Stimulated activated CD4-positive, alpha-beta T cell treated with anti-CD3 and anti-CD28 coated beads, TNF-alpha, amount 100 ng/mL, for 4 hours (primary cell): ENCODE measurements at places on chromosomes 11 and 22.

DNA sequence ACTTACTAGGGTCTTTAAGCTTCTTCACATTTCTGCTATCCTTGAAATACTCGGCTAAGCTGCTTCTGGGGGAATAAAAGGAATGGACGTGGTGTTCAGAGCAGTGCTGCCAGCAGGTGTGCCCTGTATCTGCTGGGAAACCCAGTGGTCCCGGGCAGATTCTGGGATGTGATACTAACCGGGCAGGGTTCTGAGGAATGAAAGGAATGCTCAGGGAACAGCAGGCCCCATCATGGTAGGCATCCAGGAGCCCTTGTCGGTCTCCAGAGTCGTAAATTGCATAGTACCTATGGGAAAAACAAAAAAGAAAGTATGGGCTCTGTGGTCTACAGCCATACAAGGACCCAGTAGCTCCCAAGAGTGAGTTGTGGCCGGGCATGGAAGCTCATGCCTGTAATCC lies 4.5 kb upstream of the TMEM223 start:
- no peak for DNase-seq

- no peak for DNase-seq
Measured at GRCh38 chr11:133639408-133639807, 107.1 kb upstream of the OPCML start.

GRCh38 chr11:99275521-99275920 lies 254.8 kb downstream of the CNTN5 start:
- no peak for DNase-seq

DNA sequence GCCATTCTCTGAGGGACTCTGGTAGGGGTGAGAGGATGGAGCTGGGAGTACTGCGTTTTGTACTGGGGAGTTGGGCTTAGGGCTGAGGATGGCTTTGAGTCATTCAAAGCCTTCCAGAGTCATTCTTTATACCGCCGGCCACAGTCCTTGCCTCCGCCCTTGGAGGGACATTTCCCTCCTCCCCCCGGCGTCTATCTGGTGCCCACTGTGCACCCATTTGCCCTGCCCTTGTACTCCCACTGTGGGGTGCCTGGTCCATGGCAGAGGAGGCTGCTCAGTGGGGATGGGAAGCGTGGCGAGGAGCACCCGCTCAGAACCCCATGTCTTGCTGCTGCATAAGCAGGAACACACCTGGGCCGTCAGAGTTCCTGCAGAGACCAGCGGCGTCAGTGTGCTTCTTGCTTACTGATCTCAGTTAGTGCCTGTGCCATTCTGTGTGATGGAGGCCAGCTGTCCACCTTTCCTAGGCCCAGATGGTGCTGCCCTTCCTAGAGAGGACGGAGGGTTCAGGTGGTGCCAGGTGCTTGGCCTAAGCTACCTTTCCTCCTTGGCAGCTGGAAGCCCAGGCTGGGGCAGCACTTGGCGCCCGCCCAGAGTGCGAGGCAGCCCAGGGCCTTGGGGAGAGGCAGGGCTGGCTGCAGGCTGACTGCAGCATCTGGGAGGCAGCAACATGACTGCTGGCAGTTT lies 23.3 kb upstream of the TMEM191C start:
- no peak for DNase-seq

- no peak for DNase-seq
Measured at GRCh38 chr22:49561338-49561737, 266.3 kb downstream of the BRD1 start.

- no peak for DNase-seq
Measured at GRCh38 chr11:44621140-44621681, 55.7 kb downstream of the CD82 start.

GRCh38 chr11:64472593-64473455 lies 113.9 kb downstream of the RPS6KA4 start:
- DNase-seq = no peak

DNA sequence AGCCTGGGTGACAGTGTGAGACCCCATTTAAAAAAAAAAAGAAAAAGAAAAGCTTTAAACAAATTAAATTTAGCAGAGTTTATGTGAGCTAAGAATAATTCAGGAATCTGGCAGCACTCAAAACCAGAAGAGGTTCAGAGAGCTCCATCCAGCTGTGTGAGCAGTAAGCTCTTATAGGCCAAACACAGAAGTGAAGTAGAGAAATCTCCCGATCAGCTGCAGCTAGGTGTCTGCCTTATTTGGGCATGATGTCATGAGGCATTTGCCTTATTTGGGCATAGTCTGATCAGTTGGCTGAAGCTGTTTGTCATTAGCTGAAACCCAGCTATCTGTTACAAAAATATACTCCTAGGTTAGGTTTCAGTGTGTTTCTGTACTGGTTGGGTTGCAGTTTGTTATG lies 8.2 kb downstream of the MS4A15 start:
- DNase-seq = no peak

DNA sequence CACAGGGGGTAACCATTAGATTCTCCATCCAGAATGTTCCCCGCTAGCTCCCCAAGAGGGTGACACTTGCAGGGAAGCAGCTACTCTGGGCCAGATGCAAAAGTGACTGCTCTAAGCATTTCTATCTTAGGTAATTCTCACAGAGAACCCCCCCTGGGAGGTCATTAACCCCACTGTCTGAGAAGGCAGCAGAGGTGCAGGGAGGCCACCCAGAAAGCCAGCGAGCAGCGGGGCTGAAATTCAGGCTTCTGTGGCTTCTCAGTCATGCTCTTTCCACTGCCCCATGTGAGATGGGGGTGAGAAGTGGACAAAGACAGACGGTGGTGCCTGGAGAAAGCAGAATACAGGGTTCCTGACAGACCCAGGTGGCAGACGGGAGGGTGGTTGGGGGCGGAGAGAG lies 114.4 kb upstream of the ASPHD2 start:
- no peak for DNase-seq

DNA sequence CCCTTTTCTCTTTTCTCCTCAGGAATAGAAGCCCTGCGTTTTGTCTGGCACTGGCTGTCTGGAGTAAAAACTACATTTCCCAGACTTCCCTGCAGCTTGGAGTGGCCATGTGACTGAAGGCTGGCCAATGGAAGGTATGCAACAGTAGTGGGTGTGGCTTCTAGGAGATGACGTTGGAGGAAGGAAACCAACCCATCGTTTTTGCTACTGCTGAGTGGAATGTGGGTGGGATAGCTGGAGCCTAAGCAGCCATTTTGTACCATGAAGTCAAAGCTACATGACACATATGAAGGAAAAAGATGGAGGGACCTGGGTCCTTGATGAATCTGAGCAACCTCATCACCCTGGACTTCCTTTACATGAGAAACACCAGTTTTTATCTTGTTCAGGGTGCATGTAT lies 19.6 kb downstream of the FGF3 start:
- no peak for DNase-seq

GRCh38 chr22:34430386-34430785 lies 510.1 kb upstream of the LARGE1 start:
- no peak for DNase-seq

DNA sequence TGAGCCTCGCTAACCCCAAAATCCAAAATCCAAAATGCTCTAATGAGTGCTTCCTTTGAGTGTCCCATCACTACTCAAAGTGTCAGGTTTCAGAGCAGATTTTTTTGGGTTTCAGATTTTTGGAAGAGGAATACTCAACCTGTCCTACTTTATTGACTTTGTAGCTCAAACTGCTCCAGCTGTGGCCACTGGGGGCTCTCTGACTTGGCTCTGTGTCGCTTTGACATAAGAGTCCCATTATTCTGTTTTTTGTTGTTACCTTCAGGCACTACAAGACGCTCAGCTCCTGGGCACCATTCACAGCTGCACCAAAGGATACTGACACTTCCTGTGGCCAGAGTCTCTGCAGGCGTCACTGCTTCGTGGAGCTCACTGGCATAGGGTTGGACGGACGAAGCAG lies 41.1 kb downstream of the PHF21B start:
- no peak for DNase-seq

- DNase-seq = no peak
Measured at GRCh38 chr11:20249378-20249777, 89.1 kb upstream of the DBX1 start.

- DNase-seq = no peak
Measured at GRCh38 chr11:122731500-122731913, 76.0 kb downstream of the UBASH3B start.

- no peak for DNase-seq
Measured at GRCh38 chr11:126217491-126217890, 5.9 kb downstream of the FAM118B start.

GRCh38 chr11:13268791-13269190 lies 8.8 kb upstream of the BMAL1 start:
- DNase-seq = no peak

DNA sequence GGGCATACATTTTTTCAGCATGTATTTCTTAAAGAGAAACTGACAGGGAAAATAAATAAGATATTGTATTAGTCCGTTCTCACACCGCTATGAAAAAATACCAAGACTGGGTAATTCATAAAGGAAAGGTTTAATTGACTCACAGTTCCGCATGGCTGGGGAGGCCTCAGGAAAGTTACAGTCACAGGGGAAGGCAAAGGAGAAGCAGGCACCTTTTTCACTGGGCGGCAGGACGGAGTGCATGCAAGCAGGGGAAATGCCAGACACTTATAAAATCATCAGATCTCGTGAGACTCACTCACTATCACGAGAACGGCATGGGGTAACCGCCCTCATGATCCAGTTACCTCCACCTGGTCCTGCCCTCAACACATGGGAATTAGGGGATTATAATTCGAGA lies 44.2 kb downstream of the PPFIA1 start:
- DNase-seq = no peak

GRCh38 chr11:125351868-125352250 lies 144.2 kb downstream of the FEZ1 start:
- no peak for DNase-seq

DNA sequence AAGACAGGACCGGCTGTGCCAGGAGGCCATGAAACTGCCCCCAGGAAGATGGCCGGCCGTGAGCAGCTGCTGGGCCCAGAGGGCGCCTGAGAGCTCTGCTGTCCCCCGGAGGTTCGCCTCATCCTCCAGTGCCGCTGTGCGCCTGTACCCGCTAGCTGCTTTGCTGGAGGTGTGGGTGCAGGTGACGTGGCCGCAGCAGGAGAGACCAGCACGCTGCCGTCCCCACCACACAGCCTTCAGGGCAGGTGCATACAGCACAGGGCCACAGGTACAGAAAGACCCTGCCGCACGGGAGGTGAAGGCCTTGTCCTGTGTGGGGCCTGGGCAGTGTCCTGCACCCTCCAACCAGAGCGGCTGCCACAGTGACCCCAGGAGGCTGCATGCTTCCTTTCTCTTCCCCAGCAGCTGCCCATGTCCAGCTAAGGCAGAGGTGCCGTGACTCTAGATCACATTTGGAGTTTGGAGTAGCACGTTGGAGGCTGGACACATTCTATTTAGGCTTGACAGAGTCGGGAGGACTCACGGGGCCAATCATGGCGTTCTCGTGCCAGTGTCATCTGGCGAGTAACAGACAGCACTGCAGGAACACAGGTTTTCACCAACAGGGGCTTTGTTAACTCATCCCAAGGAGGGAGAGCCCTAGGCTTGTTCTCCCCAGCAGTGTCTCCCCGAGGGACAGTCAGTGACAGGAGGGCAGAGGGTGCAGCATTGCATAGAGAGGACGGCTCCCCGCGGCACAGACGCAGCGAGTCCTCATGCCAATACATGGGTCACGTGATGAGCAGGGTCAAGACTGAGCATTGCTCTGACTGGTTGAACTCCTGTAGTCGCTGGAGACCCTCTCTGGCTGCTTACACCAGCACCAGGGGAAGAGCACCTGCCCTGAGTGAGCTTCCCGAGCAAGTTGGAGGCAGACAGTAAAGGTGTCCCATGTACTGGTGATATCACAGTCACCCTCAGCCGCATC lies 18.7 kb upstream of the PANX2 start:
- no peak for DNase-seq

DNA sequence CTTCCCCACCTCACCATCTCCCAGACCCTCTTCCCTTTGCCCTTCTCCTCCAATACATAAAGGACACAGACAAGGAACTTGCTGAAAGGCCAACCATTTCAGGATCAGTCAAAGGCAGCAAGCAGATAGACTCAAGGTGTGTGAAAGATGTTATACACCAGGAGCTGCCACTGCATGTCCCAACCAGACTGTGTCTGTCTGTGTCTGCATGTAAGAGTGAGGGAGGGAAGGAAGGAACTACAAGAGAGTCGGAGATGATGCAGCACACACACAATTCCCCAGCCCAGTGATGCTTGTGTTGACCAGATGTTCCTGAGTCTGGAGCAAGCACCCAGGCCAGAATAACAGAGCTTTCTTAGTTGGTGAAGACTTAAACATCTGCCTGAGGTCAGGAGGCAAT lies 58.2 kb downstream of the TIMP3 start:
- DNase-seq = no peak
